ENCODE measurements at places on chromosomes 1 and 21.

DNA sequence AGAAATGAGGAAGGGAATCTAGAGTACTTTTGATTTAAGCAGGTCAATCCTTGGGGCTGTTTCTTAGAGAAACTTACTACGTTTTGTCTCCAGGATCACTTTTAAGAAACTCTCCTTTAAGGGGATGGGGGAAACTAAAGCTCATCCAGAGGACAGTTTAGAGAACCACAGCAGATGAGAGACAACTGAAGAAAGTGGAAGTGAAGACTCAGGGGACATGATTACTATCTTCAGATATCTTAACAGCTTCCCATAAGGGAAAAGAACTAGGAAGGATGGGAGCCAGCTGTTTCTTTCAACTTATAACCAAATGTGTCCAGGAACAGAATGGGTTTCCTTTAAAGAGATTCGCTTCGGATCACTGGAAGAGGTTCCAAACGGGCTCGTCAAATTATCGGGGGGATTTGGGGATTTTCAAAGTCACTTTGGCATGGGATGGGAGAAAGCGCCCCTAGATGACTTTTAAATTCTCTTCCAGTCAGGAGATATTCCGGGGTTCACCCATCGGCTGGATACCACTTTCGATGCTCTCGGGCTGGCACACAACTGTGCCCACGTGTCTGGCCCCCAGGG, 1.2 kb downstream of the SCMH1 start:
- no peak for DNase-seq

DNA sequence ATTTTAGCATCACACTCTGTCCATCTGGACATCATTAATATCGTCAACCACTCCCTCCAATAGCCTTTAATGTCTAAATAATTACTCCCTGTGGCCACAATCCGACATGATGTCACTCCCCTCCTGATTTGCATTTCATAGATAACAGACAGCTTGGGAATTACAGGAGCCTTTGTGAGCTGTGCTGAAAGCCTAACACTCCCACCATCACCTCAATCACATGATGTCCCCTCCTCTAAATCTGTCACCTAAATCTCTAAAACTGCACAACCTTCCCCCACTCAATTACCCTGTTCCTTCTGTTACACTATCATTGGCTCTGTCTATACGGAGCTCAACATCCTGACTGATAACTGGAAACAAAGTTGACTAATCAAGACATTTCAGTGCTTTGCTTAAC, 14.3 kb downstream of the NHLH2 start:
- no peak for DNase-seq

DNA sequence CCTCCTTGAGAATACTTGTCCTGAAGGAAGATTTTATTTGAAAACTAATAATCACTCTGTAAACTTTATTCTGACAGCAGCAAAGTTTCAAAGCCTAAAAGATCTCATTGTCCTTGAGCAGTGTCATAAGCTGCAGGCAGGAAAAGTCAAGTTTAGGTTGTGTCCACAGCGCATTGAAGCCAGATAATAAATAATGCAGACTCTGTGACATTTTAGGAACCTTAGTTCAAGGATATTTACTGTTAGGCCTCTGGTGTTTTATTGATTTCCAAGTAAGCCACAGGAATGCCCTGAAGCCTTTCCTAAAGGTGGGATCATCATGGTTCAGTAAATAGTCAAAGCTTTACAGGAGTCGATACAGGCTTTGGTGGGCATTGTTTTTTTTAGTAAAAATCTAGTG, 356.4 kb upstream of the SGIP1 start:
- DNase-seq: no peak

DNA sequence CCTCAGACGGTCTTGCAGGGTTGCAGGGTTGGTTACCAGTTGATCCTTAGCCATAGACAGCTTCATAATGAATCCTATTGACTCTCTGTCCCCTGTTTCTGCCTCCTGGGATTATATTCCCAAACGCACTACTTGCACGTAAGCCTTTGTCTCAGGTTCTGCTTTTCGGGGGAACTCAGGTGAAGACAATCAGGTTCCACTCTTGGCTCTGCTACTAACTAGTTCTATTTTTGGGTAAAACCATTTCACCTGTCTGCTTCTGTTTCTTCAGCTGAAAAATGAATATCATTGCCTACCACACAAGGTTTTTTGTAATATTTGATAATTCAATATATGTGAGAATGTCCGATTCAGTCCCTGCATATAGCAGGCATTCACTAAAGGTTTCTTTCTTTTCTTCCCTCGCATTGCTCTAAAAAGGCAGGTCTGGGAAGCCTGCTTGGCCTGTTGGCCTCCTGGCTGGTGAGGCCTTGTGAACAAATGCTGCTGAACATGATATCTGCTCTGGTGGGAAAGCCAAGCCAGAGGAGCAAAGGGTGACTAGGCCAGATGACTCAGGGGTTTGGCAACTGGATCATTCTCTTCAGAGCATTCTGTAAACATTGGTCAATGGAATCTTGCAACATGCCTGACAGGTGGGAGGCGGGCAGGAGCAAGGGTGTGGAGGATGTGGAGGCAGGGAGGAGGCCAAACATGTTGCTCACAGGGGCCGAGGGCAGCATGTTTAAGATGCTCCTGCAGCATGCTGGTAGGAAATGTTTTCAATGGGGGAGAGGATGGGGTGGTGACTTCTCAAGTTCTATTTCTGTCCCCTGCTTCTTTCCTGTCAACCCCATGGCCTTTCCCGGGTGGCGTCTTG, 23.8 kb downstream of the IER5 start:
- DNase-seq: no peak

GRCh38 chr1:92551916-92552315, 65.2 kb upstream of the GFI1 start:
- DNase-seq: no peak

- DNase-seq: no peak
These were observed 2.5 kb downstream of the EPHA2 start for GRCh38 chr1:16153096-16153998.

DNA sequence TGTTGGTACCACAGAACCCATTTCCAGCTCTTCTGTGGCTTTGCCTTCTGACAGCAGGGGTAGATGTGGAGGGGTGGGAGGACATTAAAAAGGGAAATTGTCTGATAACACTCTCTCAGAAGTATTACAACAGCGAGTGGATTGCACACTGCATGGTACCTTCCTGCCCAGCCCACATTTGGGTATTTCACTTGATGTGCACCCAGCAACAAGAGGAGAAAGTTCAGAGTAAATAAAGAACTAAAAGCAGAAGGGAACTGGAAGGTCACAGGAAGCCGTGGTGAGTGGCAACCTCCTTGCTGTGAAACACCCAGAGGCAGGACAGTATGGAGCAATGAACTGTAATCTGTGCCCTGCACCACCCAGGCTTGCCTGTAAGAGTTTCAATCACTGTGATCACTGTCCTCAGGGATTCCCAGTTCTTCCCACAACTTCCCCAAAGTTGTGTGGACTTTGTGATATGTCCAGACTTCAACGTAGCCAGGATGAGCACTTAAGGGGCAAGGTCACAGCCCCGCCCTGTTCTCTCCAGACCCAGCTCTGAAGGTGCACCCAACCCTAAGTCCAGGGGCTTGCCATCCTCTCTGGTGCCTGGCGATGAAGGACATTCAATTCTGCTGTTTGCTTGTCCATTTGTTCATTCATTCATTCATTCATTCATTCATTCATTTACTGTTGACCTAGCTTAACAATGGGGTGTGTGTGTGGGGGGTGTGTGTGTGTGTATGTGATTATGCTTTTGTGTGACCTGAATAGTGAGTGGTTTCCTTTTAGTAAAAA, 18.7 kb upstream of the F5 start:
- peak; percentile 4 for DNase-seq

DNA sequence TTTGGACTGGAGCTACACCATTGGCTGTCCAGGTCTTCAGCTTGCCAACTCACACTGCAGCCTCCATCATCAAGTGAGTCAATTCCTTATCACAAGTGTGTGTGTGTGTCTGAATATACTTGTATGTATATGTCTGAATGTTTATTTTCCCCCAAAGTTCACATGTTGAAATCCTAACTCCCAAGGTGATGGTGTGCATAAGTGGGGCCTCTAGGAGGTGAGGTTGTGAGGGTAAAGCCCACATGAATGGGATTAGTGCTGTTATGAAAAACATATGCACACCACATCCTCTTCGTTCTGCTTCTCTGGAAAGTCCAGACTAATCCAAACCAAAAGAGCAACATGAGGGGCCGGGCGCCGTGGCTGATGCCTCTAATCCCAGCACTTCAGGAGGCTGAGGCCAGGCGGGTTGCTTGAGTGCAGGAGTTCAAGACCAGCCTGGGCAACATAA, 48.7 kb upstream of the LBR start:
- DNase-seq: no peak

DNA sequence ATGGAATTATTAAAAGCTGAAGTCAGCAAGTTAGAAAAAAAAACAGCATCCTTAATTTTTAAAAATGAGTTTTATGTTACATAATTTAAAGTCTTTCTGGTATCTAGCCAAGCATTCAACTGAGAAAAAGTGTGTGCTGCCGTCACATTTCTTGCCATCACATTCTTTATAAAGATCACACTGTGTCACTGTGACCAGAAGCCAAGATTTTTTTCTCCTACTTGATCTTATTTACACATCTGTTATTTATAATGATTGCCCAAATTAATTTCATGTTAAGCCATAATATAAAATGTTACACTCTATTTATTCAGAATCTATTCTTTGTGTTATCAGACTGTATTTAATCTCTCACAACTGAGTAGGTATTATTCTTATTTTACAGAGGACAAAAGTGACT, 1603.7 kb downstream of the PLA2G4A start:
- no peak for DNase-seq

- DNase-seq: no peak
These were observed 10.8 kb downstream of the OBSCN start for GRCh38 chr1:228218513-228219244.

GRCh38 chr1:78645723-78646122, 3.9 kb upstream of the IFI44 start:
- no peak for DNase-seq

GRCh38 chr1:53715478-53715877, 23.5 kb downstream of the GLIS1 start:
- no peak for DNase-seq

GRCh38 chr1:59596432-59596831, 218.3 kb upstream of the HOOK1 start:
- DNase-seq: no peak

DNA sequence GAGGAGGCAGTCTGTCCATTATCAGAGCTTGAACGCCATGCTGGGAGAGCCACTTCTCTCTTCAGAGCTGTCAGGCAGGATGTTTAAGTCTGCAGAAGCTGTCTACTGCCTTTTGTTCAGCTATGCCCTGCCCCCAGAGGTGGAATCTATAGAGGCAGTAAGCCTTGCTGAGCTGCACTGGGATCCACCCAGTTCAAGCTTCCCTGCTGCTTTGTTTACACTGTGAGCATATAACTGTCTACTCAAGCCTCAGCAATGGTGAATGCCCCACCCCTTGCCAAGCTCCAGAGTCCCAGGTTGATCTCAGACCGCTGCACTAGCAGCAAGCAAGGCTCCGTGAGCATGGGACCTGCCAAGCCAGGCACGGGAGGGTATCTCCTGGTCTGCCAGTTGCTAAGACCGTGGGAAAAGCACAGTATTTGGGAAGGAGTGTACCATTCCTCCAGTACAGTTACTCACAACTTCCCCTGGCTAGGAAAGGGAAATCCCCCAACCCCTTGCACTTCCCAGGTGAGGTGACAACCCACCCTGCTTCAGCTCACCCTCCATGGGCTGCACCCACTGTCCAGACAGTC, 32.5 kb downstream of the RGS13 start:
- DNase-seq: no peak

DNA sequence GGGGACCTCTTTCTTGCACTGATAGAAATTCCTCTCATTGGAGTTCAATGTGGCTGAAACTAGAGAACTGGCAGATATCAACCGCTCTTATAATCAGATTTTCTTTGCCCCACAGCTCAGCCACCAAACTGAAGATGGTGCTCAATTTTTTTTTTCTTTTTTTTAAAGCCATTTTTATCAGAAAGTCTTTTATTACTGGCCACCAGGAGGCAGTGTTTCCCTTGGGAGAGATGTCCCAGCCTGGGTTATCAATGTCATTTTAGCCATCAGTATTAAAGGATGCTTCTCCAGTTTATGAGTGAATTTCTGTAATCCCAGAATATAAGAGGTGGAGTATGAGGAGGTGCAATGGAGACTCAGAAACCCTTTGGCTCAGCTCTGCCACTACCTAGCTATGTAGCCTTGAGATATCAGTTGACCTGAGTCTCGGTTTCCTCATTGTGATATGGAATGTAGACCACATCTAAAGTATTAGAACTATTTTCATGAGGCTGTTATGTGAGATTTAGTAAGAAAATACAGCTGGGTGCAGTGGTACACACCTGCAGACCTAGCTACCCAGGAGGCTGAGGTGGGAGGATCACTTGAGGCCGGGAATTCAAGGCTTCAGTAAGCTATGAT, 27.6 kb downstream of the CD244 start:
- DNase-seq: no peak

GRCh38 chr1:54944610-54945392, 35.6 kb upstream of the TMEM61 start:
- DNase-seq: peak; percentile 30

- DNase-seq: no peak
These were observed 128.6 kb downstream of the CLEC20A start for GRCh38 chr1:178368208-178368607.

DNA sequence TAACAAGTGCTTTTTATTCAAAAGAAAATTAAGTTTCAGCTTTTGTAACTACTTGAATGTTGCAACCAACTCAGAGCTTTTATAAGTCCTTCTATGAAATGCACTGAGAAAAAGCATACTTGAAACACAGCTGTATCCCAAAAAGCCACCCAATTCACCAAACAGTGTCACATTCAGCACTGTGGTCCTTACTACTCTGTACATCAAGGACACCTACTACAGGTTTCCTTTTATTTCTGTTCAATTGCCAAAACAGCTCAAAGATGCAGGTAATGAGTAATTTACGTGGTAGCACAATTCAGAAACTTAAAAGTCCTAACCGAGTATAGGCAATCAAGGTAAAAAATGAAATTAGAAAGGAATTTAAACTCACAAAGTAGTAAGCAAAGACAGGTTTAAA, 2.5 kb downstream of the EIF4G3 start:
- DNase-seq: no peak

GRCh38 chr21:29940361-29940760, 565 bp upstream of the GRIK1 start:
- DNase-seq: no peak

GRCh38 chr21:22278366-22278765, 1280.2 kb downstream of the NCAM2 start:
- DNase-seq: no peak

- no peak for DNase-seq
These were observed 94.4 kb downstream of the BARHL2 start for GRCh38 chr1:90622666-90623065.

DNA sequence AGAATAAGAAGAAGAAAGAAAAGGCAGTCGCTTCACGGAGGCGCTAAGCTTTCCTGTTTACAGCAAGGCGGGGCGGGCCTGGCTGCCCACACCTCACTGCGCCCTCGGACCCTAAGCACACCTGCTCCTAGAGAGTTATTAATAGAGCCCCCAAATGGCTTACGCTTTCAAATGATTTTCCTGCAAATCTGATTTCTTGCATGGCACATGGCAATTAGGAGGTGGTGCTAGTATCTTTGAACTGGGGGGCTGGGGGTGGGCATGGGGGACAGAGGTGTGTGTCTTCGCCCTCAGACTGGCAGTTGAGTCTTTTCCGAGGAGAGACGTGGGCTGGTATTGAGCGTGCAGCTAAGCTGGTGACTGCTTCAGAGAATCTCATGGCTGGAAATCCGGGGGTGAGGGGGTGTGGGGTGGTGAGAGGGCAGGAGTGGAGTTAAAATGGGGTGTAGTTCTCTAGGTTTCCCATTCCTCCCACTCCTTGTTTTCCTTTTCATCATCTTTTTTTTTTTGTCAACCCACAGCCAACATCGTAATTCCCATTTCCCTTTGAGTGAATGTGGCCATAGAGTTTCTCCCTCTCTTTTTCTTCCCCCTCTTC, 1.3 kb downstream of the S1PR1 start:
- DNase-seq: no peak

GRCh38 chr21:45970674-45971615, 10.6 kb upstream of the COL6A1 start:
- DNase-seq: peak; percentile 41

Measured in stimulated activated CD8-positive, alpha-beta memory T cell treated with anti-CD3 and anti-CD28 coated beads, Interleukin-15, amount 100 ng/mL, for 1 hour (primary cell).